ENCODE measurements at places on chromosomes 11 and 22.

GRCh38 chr11:64224151-64224890, 1.7 kb downstream of the TRPT1 start:
- DNase-seq: no peak

GRCh38 chr11:44255406-44256071, 54.4 kb downstream of the ALX4 start:
- DNase-seq: no peak

GRCh38 chr11:1197886-1198560, 24.8 kb upstream of the MUC5B start:
- DNase-seq: no peak

DNA sequence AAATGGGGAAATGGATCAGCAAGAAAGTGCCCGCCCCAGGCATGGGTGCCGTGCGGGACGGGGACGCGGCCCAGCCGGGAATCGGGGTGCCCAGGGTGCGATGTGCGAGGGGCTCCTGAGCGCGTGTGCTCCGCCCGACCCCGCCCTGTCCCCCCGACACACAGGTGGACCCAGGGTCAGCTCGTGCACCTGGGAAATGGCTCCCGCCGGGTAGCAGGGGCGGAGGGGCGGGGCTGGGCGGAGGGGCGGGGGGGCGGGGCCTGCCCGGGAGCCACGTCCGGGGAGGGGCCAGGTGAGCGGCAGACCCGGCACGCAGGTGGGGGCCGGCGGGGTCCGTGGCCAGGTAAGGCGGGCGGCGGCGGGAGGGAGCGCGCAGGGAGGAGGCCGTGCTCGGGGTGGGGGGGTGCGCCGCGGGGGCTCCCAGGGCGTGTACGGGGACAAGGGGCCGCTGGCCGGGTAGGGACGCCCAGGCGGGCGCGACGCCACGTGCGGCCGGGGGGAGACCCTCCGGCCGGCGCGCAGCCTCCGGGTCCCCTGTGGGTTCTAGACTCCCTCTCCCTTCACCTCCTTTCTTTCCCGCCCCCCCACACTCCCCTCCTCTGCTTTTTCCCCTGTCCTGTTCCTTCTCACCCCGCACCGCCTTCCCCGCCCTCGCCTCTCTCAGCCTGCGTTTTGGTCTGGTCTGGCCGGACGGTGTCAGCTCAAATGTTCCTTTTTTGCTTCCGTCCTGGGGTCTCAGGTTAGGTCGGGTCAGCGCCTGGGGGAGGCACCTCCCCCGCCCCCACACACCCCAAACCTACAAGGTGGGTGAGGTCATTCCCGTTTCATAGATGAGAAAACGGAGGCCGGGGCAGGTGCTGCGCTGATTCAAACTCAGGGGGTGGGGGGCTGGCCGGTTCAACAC, at the start of gene ARHGAP8:
TSS of gene ARHGAP8 (plus strand) at position 291 of the 904 bp plus-strand sequence. CDS start 33,953 bp downstream, outside the sequence.
- no peak for DNase-seq

GRCh38 chr22:33923033-33923432, 2.8 kb upstream of the LARGE1 start:
- no peak for DNase-seq

DNA sequence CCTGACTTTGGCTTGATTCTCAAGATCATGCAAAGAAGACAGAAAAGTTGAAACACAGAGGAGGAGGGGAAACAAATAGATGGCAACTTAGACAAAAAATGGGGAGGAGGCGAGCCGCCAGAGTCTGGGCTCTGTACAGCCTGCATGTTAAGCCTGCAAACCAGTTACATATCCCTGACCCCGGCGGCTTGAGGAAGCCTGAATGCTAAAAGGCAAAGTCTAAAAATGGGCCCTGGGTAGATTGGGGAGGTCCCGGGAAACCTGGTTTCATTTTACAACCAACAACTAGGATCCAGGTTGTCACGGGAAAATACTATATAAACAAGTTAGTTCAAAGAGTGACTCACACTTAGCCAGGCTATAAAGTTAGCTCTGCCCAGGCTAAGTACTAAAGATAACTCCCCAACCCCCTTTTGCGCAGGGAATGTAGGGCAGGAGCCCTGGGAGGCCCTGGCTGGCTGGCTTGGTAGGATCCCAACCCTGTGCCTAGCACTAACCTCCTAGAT, 18.8 kb upstream of the ZBTB16 start:
- no peak for DNase-seq

DNA sequence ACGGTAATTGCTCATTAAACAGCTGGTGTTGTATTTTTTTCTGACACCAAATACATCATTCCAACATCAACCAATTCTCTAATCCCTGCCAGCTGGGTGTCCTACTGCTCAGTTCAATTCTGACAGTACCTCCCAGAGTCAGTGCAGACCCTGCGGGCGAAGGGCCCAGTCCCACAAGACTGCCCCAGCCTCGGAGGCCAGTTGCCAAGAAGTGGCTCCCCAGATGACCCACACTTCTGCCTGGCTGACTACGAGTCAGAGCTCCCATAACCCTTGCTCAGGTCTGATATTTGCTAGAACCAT, 147.2 kb downstream of the CTTN start:
- no peak for DNase-seq

GRCh38 chr11:79471071-79471844, 30.4 kb upstream of the TENM4 start:
- DNase-seq: no peak

- no peak for DNase-seq
These were observed 2.1 kb upstream of the OR52D1 start for GRCh38 chr11:5486421-5486820.

DNA sequence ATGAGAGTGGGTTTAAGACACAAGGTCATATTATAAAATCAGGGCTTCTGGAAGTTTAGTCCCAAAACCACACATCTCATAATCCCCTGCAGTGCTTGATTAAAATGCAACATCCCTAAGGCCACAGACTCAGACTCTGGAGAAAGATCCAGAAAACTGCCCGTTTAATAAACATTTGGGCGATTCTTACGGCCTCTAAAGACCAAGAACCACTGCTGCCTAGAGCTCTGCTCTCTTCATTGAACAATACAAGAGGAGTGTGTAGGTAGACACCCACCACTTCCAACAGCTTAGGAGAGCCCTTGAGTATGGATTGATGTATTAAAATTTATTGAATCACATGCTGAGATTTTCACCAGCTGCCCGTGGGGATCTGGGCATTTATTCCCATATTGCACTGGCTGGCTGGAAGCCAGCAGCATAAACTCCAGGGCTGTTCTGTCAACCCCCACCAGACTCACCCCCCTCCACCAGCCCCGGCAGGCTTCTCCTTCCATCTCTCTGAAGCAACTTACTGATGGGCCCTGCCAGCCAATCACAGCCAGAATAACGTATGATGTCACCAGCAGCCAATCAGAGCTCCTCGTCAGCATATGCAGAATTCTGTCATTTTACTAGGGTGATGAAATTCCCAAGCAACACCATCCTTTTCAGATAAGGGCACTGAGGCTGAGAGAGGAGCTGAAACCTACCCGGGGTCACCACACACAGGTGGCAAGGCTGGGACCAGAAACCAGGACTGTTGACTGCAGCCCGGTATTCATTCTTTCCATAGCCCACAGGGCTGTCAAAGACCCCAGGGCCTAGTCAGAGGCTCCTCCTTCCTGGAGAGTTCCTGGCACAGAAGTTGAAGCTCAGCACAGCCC, 749 bp upstream of the BEST1 start:
- no peak for DNase-seq

GRCh38 chr22:17949642-17950473, 74.5 kb downstream of the MICAL3 start:
- DNase-seq: no peak

DNA sequence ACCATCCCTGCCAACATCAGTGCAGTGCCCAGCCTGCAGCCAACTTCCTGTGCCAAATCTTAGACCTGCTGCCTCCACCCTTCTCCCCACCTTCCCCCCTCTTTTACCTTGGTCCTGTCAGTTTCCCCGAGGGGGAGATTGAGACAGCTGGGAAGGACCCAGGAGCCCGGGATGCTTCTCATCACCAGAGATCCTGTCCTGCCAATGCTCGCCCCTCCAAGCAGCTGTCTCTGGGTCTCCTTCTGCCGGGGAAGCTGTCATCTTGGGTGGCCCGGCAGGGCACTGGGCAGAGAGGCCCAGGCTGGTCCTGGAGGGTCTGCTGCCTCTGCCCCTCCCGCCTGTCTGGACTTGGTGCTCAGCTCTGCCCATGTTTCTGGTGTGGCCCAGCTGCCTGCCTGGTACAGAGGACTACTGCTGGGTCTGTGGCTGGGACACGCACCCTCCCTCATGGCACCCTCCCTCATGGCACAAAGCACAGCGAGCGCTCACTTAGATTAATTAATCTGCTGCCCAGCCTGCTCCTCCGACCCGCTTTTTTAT, 60.4 kb upstream of the THY1 start:
- no peak for DNase-seq

- DNase-seq: no peak
These were observed 85.5 kb downstream of the APIP start for GRCh38 chr11:34830648-34831047.

DNA sequence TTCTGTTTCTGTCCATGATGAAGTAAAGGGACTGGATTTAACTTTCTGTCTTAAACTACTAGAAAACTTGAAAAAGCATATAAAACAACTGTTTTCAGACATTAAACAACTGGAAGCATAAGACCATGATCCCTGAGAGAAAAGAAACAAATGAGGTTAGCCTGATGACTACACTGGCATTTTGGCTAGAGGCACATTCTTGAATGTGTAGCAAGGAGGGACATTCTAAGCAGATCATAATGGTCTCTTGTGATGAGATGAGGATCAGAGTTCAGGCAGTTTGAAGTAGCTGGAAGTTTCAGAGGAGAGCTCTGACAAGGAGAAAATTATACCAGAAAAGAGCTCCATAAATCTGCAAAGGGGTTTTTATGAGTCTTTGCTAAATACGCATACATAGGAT, 75.4 kb downstream of the AASDHPPT start:
- DNase-seq: no peak

DNA sequence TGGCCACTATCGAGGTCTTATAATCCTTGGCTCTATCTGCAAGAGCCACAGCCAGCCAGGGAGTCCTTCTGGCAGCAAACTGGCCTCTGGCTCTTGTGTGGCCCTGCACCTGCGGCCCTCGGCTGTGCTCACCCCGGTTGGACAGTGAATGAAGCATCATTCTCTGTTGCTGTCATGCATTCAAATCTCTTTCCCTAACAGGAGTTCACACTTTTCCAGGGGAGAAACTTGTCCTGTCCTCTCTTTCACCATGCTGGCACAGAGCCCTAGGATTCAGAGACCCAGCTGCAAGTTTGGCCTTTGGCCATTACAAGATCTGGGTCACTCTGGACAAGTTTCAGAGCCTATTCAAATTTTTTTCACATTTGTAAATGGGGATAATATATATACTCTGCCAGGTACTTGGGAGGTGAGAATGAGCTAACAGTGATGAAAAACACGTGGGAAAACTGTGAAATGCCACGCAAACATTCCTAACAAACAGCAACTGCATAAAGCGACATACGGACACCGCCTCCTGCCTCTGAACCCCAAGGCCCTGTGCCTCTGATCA, 34.2 kb downstream of the TMEM184B start:
- DNase-seq: no peak

GRCh38 chr22:38296372-38296771, 20.9 kb downstream of the CSNK1E start:
- no peak for DNase-seq

DNA sequence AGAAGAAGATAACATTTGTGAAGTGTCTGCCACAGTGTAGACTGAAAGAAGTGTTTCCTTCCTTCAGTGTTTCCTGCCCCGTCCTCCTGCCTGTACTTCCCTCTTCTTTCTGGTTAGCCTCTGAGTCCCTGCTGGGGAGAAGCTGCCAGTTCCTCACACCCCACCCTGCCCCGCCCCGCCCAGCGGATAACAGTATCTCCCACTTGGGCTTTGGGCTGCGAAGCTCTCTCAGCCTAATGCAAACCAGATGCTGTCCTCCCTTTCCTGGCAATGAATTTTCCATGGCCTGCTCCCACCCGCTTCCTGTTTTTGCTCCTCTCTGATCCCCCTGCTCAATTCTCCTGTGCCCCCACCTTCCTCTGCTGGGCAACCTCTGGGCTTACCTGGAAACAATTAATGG, 5.2 kb upstream of the RAB3IL1 start:
- no peak for DNase-seq

DNA sequence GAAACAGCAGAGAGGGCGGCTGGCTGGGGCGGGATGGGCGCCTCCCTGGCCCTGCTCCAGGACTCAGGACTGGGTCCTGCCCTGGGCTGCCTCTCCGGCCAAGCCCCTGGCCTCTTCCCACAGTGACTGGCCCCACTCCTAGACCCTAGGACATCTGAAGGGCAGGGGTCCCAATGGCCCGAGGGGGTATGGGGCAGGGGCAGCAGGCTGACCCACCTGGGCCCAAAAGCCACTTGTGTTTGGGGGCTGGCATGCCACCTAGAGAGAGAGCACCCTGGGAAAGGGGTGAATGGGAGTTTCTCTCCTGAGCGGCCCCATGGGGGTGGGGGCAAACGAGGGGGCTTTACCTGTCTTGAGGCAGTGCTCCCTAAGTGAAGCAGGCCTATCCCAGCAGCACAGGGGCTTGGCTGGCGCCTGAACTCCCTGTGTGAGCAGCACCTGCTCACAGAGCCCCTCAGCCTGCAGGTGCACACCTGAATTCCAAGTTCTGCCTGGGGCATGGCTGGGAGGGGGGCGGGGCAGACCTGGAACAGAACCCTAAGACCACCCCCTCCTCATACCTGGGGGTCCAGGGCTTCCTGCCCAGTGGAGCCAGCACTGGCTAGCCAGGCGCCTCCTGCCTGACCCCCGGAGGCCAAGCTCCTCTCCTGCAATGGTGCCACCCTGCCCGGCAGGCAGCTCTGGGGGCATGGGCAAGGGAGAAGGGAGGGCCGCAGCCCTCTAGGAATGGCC, 16.9 kb downstream of the DUSP8 start:
- DNase-seq: no peak

Data from stimulated activated CD4-positive, alpha-beta T cell treated with anti-CD3 and anti-CD28 coated beads, Interleukin-1b, Interleukin-23, amount 100 ng/mL, for 24 hours (primary cell).